AG08396 (cell line): ENCODE measurements at places on chromosomes 5 and 9.

DNA sequence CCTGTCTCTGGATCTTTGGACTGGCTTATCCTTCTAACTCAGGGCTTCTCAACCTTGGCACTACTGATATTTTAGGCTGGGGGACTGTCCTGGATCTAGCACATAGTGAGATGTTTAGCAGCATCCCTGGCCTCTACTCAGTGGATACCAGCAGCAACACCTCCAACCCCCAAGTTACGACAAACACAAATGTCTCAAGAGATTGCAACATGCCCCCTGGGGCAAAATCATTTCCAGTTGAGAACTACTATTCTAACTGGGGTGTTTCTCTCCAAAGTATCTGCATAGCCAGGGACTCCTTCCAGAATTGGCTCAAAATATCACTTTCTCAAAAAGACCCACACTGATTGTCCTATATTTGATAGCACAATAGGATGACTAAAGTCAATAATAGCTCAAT lies 7.2 kb upstream of the TLR4 start:
- DNase-seq: no peak

DNA sequence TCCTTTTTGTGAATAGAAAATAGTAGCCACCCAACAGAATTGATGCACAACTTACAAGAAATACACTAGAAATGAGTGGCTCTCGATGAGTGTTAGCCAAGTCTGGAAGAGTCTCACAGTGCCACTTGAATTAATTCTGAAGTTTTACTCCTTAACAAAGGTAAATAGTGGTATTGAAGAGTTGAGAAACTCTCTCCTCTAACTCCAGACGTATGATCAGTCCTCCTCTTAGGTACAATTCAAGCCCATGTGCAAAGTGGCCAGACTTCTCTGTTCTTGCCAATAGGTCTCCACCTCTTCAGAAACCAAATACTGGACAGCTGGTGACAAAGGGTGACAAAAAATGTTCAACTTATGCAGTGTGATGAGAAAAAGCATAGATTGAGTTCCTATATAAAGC lies 38.5 kb upstream of the ADAMTS16 start:
- no peak for DNase-seq

GRCh38 chr5:150254363-150254762 lies 35.2 kb downstream of the CAMK2A start:
- no peak for DNase-seq

GRCh38 chr9:237858-238345 lies 23.2 kb downstream of the DOCK8 start:
- DNase-seq: no peak

- no peak for DNase-seq
Observed at GRCh38 chr9:98045234-98046179, 11.0 kb upstream of the NANS start.

DNA sequence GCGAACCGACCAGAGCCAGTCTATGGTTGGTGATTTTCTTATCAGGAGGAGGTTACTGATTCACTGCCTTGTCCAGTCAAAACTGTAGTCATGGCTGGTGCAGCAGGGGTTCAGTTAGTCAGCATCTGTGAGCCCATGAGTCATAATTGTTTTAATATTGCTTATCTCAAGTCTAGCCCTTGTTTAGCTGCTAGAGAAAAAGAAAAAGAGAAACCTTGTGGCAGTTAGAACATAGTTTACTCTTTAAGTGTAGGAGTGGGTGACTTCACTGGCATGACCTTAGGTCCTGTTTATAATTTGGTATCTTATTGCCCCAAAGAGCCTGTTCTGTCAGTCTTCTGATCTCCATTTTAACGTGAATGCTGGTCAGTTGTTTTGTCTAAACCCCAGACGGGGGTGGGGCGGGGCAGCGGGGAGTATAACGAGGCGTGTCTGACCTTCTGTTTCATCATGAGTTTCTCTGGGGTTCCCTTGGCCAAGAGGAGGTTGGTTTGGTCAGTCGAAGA lies 76.9 kb upstream of the NFIL3 start:
- peak; percentile 61 for DNase-seq

DNA sequence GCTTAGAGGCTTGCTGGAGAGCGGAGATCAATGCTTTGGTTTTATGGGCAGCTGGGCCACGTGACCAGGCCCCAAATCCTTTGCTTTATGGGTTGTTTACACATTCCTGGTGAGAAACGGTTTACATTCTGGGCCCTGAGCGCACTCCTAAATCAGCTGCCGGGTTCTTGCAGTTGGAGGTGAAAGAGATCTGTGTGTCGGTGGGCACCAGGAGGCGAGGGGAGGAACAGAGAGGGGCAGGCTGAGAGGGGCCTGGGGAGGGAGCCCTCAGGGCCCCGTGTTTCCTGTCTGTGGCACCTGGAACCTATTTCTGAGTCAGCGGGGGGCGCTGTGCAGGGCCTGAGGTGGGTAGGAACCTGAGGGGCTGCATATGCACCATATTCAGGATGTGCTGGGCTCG lies 63.5 kb upstream of the HAND1 start:
- DNase-seq: no peak

- peak; percentile 53 for DNase-seq
Observed at GRCh38 chr9:35035851-35036701, 36.3 kb downstream of the VCP start.

DNA sequence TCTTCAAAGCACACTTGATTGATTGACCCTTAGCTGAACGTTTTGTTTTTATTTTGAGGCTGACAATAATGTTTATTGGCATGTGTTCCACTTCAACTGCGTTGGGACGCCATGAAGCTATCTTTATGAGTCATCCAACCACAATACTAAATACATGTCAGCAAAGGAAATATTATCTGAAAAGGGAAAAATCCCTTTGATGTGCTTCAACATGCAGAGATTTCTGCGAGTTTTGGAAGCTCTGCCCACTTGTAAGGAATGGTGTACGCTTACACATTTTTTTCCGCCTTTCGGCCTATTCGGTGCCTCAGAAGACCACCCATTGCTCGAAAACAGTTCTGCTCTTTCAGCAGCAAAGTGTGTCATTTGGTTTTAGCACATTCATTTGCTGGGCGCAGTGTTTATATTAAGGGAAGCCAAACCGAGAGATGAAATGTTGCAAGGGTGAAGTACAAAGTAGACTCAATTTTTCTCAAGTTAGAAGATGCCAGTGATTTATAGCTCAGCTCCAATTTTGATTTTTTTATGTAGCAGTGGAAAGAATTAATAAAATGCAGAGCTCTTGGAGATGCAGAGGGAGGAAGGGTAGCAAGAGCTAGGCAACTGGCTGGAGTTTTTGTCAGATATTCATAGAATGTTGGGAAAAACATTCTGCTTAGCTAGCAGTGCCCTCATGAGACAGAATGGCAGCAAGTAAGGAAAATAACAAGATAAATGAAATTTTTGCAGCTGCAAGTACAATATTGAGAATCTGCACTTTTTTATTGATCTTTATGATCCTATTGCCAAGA lies 68.9 kb downstream of the PRDM6 start:
- DNase-seq: peak; percentile 39

DNA sequence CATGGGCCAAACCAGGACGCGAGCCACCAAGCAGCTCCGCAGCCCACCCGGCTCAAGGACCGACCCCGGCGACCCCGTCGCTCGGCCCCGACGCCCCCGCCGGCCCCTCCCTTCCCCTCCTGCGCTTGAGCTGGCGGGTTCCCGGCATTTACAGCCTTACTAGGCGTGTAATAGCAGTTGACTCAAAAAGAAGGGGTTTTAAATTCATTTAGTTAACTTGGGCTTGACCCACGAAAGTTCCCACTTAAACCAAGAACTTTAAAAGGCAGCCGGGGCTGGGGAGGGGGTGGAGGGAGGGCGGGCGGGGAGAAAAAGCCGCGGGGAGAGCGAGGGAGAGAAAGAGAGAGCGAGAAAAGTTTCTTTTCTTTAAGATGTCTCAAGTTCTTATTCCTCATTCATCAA lies 636 bp downstream of the PRDM12 start:
- DNase-seq: no peak

GRCh38 chr5:96344678-96345577 lies 88.1 kb downstream of the PCSK1 start:
- peak; percentile 47 for DNase-seq

GRCh38 chr5:23476580-23476979 lies 30.8 kb upstream of the PRDM9 start:
- DNase-seq: no peak

GRCh38 chr9:20584968-20585643 lies 37.2 kb downstream of the MLLT3 start:
- no peak for DNase-seq

GRCh38 chr9:20303996-20304395 lies 318.3 kb downstream of the MLLT3 start:
- DNase-seq: no peak

- peak; percentile 51 for DNase-seq
Observed at GRCh38 chr5:170861917-170862766, at the start of gene RANBP17. TSS of gene RANBP17 (plus strand) at chr5:170862018.

DNA sequence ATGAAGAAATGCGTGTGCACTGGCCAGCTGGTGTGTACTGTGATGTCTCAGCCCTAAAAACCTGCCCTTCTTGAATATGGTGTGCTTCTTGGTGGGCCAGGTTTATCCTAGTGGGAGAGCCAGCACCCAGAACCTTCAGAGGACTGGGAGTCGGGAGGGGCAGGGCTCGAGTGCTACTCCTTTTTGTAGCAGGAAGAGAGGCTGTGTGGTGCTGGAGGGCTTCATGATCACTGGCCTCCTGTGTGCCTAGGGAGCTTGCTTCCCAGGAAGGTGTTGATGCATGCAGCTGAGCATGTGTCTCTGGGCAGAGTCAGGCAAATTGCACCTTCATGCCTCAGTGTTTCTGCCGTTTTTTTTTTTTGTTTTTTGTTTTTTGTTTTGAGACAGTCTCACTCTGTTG lies 20.0 kb downstream of the PHF2 start:
- DNase-seq: no peak

GRCh38 chr9:89666364-89666763 lies 61.6 kb downstream of the GADD45G start:
- DNase-seq: no peak

GRCh38 chr5:108686676-108687075 lies 61.0 kb upstream of the FER start:
- no peak for DNase-seq

DNA sequence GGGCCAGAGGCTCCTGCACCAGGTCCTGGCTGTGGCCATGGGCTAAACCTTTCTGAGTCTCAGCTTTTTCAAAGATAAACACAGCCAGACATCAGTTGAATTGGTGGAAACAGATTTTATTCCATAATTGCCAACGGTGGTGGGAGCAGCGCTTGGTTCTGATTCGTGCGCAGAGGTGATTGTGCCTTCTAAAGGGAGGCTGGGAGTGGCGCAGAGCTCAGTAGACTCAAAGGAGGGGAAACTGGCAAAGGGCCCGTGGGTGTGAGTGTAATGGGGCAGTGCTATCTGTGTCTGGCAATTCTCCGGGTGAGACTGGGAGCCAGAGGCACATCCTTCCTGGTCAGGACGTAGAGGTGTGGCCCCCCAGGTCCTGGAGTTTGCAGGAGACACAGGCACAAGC lies 169.4 kb upstream of the PPP1R26 start:
- no peak for DNase-seq

GRCh38 chr9:132175431-132175830 lies 13.6 kb downstream of the NTNG2 start:
- no peak for DNase-seq

DNA sequence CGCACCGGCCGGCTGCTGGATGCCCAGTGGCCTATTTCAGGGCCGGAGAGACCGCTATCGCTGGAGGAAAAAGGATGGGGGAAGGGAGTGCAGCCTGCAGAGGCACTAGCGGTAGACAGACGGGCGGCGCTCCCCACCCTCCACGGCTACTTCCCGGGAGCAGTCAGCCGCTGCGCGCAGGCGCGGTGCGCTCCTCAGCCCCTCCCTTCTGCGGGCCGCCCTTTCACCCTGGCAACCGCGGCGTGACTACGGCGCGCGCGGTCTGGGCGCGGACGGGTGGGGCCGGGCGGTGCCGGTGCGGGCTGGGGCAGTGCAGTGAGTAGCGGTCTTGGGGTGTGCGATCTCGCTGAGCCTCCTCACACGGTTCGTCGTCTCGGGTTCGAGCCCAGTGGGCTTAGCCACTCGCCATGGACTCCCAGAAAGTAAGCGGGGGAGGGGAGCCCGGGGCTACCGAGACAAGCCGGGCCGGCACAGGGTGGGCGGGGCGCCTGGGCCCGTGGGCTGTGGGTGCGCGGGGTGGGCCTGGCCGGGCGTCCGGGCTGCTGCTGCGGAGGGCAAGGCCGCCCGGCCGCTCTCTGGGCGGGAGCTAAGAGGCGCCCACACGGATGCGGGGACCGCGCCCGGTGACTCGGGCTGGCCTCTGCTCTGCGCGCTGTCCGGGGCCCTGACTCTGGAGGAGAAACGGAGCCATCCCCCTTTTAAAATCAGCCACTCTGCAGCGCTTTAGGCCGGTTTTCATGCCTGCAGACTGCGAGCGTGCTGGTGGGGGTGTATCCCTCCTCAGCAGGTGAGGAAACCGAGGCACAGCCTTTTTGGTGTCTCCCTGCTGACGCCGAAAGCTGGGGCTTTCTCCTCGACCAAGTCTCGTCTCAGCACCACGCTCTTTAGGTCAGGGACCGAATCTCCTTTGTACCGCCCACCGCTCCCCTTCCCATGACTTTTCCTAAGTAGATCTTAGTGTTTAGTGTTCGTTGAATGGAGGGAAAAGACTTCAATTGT lies at the start of gene FSD1L:
TSS of gene FSD1L (plus strand) at position 221 of the 999 bp plus-strand sequence. CDS start at position 408, 187 bp downstream.
- peak; percentile 97 for DNase-seq

DNA sequence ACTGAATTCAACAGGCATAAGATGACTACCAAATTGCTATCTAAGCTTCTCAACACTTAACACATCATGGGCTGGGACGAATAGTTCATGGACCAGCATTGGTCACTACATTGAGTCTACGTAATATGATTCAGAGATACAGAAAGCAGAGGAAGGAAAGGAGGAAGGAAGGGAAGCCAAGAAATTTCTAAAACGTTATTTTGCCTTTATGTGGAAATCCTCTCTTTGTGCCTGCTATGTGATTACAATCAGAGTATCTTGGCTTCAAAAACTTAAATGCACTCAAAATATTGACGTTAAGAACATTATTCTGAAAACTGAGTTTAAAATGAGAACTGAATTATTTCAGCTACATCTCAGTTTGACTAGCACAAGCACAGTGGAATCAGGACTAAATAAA lies 88.1 kb upstream of the RETREG1 start:
- no peak for DNase-seq

DNA sequence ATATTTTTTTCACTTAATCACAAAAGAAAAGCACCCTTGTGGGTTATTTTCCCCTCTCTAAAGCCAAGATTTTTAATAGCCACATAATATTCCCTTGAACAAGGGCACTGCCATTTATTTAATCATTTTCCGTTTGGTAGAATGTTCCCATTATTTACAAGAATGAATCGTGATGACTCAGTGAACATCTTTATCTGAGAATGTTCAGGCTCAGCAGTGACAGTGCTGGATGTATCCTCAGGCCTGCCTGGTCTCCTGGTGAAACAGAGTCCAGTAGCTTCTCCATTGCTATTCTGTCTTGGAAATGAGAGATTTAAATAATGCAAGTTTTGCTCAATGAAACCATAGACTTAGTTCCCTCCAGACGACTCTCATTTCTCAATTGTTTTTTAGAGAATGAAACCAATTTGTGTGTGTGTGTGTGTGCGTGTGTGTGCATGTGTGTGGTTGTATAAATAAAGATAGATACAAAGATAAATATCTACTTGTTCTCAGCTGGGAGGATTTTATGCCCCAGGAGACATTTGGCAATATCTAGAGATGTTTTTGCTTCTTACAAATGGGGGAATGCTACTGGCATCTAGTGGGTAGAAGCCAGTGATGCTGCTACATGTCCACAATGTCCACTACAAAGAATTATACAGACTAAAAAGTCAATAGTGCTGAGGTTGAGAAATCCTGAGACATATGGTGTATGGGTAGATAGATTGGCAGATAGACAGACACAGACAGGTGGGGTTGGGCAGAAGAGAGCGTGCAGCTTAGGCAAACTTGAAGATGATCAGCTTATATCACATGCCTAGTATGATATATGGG lies 55.0 kb downstream of the PAPPA start:
- no peak for DNase-seq
